Uterine smooth muscle cell (primary cell): ENCODE measurements at places on chromosomes 16 and 17. TPM values are rescaled to one million over a fixed set of nuclear protein-coding genes. Genes with fewer than 3 reads are reported as not detected.

Gene KRTAP2-1
- total RNA-seq, result not detected in 2 replicates

Gene ZPBP2
- total RNA-seq, result not detected in 2 replicates

Gene CLEC3A
- not detected in 2 replicates for total RNA-seq

Gene TBC1D3H
- not detected in 2 replicates for total RNA-seq

Gene KRTAP1-1
- 0.55 and 0.87 TPM in 2 replicates for total RNA-seq

Gene C1QTNF1
- total RNA-seq, result 4.8 and 21.0 TPM in 2 replicates

Gene SMARCE1
- 69.9 and 86.4 TPM in 2 replicates for total RNA-seq

Gene PIK3R5
- not detected in 2 replicates for total RNA-seq

Gene KRT40
- total RNA-seq, result not detected in 2 replicates

Gene SKAP1
- total RNA-seq, result not detected in 2 replicates

Gene SECTM1
- total RNA-seq, result 2.9 and 3.9 TPM in 2 replicates

Gene GLTPD2
- total RNA-seq, result not detected in 2 replicates

Gene ITGAX
- 1.2 and 3.4 TPM in 2 replicates for total RNA-seq

Gene PHF12
- total RNA-seq, result 12.8 and 18.6 TPM in 2 replicates
